ENCODE measurements at places on chromosomes 3 and 15. TPM values are rescaled to one million over a fixed set of nuclear protein-coding genes. Genes with fewer than 3 reads are reported as not detected.
A peak's percentile ranks its signal among the peaks of the same experiment; 100 is the strongest.

The MLH1 gene
- 9.0 TPM for polyA plus RNA-seq

The DUOXA1 gene
- not detected for polyA plus RNA-seq

GRCh38 chr15:80816049-80816653 lies 37.0 kb downstream of the CEMIP start:
- no peaks in the 10 kb centered on the region for H3K27me3 ChIP-seq
- peak overlapping the region; percentile 43 for H3K27ac ChIP-seq
- DNase-seq: no peak
- no peak overlapping the region for H3K4me3 ChIP-seq
- peaks cover 9% of the 10 kb centered on the region for H3K4me1 ChIP-seq

DNA sequence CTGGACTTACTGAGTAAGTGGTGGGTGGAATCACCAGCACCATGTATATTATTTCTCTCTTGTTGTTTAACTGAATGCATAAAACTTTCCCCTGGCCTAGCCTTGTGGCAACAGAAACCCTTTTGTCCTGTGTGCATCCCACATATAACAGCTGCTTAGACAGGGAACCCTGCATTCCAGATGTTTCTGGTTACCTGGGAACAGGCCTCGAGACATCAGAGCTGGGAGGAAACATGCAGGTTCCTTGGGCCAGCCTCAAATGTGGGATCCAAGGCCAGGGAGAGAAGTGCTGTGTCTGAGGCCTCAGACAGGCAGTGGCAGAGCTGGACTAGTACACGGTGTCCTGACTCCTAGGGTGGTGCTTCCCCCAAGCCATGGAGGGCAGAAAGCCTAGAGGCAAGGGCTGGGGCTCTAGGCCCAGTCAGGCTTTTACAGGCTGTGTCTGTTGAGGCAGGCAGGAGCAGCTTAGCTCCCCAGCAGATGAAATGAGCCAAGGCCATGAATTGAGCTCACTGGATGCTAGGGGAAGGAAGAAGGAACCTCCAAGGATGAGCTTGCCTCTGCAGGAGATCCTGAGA lies 57.7 kb downstream of the ITGA11 start:
- H3K27ac ChIP-seq: no peak overlapping the region
- no peak overlapping the region for H3K4me3 ChIP-seq
- DNase-seq: peak; percentile 39
- H3K4me1 ChIP-seq: no peaks in the 10 kb centered on the region
- no peaks in the 10 kb centered on the region for H3K27me3 ChIP-seq
- H3K36me3 ChIP-seq: no peaks in the 10 kb centered on the region
